ENCODE measurements at places on chromosomes 3 and 15.

DNA sequence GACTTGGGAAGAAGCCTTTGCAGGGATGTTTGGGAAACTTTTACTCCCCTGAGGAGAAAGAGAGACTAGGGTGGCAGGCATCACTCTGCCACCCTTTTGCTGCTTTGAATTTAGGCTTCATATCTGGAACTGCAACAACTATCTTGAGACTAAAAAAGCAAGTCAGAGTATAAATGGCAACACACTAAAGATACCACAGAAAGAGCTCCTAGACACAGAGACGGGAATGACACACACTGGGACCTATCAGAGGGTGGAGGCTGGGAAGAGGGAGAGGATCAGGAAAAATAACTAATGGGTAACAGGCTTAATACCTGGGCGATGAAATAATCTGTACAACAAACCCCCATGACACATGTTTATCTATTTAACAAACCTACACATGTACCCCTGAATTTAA is 237.8 kb downstream of the FGF12 start:
- no peak for DNase-seq

GRCh38 chr3:195197765-195198425 is 73.1 kb downstream of the XXYLT1 start:
- DNase-seq = no peak

DNA sequence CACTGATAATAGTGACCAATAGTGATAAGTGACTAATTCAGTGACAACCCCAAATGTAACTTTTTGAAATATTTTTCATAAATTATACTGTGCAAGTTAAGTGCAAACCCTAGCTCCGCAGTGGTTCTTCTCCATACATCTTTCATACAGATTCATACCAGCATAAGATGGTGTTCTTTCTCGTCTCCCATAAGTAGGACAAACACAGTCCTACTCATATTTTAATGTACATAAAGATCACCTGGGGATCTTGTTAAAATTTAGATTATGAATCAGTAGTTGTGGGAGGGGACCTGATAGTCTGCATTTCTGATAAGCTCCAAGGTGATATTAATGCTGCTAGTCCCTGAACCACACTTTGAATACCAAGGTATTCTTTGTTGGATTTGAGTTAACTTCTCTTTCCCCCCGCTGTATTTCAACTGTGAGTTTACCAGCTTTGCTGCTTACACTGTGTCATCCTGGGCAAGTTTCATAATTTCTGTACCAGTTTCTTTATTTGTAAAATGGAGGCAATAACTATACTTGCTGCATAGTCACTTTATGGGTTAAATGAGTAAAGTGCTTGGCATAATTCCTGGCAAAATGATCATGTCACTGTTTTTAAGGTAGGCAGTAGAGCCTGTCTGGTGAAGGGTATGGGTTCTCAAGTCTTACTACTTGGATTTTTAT is 34.7 kb upstream of the C3orf38 start:
- DNase-seq = no peak

GRCh38 chr3:24389108-24390090 is 105.3 kb downstream of the THRB start:
- no peak for DNase-seq

DNA sequence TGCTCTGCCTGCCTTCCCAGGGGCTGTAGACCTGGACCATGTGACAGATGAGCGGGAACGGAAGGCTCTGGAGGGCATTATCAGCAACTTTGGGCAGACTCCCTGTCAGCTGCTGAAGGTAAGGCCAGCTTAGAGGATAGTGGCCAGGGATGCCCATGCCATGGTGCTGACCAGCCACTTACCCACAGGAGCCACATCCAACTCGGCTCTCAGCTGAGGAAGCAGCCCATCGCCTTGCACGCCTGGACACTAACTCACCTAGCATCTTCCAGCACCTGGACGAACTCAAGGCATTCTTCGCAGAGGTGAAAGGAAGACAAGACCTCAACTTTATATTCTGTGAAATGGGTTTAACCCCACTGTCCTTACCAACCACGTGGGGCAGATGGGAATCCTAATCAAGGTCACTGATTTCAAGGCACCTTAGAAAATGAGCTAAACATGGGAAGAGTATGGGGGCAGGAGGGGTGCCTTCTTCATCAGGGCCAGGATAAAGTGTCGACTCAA is 26.7 kb downstream of the NBEAL2 start:
- no peak for DNase-seq

DNA sequence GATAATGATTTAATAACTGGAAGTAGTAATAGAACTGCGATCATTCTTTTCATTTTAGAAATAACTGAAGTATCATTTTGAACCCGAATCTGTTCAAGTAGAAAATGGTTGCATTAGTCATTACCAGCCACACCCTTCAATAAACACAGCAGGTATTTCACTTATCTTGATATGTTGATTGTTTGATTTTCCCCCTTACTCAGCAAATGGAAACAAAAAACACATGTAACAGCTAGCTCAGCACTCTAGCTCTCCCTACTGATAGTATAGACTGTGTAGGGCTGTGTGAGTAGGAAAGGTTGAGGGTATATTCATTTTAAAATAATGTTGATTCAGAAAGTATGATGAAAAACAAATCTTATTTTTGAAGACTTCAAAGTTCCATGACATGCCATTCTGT is 1.1 kb upstream of the GPR149 start:
- DNase-seq = no peak

DNA sequence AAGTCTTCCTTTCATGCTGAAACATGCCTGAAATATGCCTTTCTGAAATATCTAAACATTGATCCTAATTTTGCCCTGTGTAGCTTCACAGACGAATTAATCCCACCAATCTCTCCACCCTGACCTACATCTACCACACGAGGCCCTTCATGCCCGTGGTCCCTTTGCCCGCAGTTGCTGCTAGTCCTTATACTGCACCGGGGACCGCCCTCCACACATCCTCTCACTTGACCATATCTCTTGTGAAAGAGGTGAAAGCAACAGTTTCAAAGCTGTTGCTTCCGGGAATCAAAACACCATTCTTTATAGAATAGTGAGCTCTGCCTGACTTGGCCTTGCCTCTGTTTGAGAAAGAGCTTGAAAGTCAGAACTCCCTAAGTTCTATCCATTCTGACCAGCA is 499.5 kb downstream of the NTRK3 start:
- DNase-seq = no peak

DNA sequence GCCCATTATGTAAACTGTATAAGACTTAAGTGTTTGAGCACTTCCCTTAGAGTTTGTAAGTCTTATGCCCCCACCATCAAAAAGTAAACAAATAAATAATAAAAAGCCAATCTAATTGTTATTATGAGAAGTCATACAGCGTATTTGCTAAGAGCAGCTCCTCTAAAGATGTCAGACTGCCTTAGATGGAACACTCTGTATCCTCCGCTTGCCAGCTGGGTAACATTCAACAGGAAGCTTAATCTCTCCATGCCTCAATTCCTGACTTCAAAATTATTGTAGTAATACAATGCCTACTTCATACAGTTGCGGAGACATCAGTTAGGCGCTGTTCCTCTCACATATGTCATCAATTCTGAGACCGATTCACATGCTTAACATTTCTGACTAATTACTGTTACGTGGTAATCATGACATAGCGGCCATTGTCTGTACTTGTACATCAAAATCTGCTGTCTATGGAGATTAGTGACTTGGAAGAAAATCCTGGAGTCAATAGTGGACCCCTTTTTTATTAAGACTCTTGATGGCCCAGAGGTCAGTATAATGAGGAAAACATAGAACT is 417.7 kb downstream of the LPP start:
- no peak for DNase-seq

DNA sequence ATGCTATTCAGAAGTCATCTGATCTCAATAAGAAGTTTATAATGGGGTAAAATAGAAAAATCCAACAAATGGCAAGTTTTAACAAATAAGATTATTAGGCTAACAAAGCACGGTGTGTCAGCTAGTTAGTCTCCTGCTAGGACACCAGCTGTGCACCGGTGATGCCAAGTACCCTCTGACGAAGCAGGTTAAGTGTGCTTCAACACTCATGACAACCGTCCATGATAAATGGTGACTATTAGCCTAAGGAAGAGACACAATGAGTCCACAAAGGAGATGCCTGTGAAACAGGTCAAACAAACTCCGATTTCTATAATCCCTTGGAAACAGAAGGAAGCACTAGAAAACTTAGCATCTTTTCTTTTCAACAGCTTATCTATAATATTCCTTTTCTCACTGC is 36.5 kb downstream of the ATP13A3 start:
- DNase-seq = no peak

DNA sequence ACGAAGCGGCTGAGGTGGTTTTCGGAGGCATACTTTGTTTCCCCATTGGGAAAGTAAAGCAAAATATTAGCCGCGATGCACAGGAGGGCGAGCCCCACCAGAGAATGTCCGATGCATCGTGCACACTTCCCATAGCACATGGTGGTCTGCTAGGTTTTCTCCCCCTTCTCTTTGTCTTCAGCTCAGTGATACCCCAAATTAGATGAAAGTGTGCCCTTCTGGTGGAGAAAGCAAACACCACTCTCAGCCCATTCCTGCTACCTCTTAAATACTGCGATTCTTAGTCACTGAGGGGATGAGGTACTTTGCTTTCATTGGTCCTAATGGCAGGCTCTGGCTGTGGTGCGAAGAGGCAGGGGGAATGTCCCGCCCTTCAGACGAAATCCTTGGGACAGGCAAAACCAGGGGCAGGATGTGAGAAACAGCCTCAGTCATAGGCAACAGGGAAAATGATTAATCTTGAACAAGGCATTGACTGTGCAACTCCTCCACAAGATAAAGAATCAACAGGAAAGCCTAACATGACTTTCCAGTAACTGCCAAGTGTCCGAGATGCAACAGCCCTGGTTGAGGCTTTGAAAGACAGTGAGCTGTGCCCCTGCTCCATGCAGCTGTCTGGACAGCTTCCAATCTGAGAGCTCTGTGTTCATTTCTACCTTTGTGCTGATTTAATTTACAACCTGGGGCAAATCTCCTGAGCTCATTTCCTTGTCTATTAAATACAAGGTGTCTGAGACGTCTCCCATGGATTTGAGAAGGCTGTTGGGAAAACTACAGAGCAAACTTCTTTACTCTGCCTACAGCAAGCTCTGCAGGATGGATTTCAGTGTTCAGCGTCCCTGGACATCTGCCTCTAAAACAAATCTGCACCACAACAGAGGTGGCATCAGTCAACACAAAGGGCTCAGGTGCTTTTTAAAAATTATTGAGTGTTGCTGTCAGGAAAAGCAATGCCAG is at the start of gene TM4SF1:
TM4SF1 (minus strand) TSS at position 242 of the 957 bp plus-strand sequence; CDS start at position 140, 102 bp downstream.
- no peak for DNase-seq

GRCh38 chr15:100120111-100120510 is 221.7 kb downstream of the ADAMTS17 start:
- no peak for DNase-seq

DNA sequence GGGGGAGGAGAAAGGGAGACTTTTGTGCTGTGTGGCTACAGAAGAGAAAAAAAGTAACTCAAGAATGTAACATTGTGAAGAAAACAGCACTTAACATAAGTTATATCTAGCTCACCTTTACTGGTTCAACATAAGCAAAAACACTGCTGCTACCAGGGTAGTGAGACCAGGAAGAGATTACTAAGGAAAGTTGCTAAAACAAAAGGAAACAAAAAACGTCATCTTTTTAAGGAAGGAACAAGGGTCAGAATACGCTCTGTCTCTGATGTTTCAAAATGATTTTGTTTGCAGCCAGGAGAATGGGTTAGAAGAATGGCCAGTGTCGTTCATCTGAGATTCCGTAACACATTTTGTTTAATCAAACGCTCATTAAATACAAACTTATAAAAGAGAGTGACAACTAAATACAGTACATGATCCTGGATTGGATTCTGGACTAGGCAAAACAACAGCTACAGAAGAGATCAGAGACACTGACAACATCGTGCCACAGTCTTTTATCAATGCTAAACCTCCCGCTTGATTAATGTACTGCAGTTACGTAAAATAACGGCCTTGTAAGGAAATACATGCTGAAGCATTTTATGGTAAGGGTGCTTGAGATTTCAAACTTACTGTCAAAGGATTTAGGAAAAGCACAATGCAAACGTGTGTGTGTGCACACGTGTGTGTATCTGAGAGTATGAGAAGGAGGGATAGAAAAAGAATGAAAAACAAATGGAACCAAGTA is 67.7 kb downstream of the FOXP1 start:
- DNase-seq = no peak

DNA sequence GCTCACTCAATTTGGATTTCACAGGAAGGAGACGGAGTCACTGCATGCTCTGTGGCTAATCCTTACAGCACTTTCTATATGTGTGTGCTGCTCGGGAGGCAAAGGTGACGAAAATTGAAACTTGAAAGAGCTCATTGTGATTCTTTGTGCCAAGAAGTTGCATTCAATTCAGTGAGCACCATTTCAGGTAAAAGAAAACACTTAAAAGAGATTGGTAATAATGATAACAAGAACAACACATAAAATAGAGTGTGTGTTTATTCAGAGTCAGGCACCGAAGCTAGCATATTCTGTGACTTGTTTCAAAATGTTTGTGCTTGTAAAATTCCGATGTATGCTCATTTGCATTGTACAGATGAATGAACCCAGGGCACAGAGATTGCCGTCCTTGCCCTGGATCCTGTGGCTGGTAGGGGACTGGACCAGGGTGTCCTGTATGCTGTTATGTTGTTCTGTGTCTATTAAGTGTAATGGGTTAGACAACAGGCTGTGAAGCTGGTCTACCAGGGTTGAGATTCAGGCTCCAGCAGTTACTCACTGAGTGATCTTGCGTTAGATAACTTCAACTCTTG is 193.3 kb upstream of the PROK2 start:
- DNase-seq = no peak
